ENCODE measurements at places on chromosomes 4 and X.

- no peak for DNase-seq
Measured at GRCh38 chr4:163447481-163447880, 26.1 kb downstream of the TKTL2 start.

GRCh38 chr4:1952719-1953118, 56.1 kb downstream of the NELFA start:
- DNase-seq = no peak

DNA sequence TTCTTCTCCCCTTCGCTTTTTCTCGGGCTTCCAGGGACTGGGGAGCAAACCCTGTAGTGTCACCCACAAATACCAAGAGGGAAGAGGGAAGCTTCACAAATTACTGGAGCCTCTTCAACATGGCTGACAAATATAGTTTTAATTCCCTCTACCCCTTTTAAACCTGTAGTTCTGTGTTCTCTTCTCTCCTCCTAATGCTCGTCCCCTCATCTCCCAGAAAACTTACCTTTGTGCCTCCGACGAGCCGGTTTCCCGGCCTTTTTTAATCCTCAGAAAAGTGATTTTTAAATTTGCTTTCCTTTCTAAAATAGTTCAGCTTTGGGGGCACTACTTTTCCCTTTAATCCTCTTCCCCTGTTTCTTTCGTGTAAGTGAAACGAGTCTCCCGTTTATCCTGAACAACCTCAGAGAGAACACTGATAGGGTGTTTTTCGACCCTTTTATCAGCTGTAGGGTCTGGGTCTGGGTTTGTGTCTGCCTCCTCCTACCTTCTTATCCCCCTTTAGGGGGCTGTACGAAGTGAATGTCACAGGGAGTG, 408 bp downstream of the TET2 start:
- peak; percentile 34 for DNase-seq

DNA sequence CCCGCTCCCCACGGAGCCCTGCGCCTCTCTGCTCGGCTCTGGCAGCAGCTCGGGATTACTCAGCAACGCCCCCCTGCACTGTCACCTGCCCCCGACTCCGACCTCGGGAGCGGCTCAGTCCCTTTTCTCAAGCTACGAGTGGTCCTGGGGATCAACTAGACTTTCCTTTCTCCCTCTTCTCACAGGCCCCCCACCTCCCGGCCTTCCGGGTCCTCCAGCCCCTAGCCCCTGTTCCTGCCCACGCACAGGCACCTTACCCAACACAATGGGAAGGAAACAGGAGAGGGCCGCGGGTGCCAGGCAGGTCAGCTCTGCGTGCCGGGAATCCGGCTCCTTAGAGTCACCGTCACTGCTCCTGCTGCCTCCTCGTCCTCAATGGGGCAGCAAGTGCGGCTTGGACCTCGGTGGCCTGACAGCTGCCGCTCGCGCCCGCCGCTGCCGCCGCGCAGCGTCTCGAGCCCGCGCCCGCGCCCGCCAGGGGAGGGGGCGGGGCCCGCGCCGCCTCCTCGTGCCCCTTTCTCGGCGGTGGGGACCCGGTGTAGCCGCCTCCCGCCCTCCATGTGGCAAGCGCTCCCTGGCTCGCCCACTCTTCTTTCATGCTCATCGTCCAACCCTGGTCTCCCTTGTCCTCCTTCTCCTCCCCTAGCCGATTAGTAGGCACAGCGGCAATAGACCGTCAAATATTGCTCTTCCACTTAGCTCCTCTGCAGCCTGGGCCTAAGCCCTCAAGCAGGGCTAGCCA, at the start of gene RAB9B:
Gene RAB9B, minus strand, starts transcription at position 455 of the 742 bp plus-strand sequence. CDS start 6,473 bp downstream, outside the sequence.
- peak; percentile 88 for DNase-seq

DNA sequence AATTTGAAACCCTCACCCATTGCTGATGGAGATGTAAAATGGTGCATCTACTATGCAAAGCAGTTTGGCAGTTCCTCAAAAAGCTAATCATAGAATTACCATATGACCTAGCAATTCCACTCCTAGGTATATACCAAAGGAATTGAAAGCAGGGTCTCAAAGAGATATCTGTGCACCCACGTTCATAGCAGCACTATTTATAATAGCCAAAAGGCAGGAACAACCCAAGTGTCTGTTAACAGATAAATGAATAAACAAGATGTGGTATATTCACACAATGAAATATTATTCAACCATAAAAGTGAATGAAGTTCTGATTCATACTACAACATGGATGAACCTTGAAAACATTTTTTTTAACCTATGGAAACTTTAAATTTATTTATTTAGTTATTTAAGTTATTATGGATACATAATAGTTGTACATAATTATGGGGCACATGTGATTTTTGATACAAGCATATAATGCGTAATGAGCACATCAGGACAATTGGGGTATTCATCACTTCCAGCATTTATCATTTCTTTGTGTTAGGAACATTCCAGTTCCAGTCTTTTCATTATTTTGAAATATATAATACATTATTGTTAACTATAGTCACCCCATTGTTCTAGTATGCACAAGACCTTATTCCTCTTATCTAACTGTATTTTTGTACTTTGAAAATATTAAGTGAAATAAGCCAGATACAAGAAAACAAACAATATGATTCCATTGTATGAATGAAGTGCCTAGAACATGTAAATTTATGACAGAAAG, 205.6 kb upstream of the CNKSR2 start:
- no peak for DNase-seq

DNA sequence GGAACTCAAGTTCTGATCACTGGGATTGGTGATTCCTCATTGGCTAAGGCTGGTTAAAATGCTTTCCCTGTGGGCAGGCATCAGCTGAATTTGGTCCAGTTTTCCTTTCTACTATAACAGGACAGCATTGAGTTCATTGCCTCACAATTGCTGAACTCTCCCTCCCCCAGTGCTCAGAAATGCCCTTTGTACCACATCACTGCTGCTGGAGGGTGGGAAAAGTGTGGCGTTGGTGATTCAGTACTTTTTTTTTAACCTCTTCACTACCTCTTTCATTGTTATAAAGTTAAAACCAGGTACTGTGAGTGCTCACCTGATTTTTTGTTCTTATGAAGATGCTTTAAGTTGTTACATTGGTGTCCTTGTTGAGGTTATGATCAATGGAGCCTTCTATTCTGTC, 69.3 kb upstream of the IL2 start:
- DNase-seq = no peak

DNA sequence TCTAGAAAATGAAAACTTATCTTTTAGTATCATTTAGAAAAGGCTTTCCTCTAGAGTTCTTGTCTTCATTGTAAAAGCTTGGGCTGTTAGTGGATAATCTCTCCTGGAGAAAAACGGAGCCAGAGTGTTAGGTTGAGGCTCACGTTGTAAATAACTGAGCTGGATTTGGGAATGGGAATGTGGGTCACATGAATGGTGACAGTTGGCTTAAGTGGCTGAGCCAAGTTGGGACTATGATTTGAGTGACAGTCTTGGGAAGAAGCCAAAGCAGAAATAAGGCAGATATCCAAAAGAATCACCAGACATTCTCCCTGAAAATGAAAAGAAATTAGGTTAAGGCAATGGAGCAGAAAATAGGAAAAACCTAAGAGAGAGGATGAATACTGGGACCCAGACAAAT, 33.6 kb upstream of the PDGFC start:
- no peak for DNase-seq

- DNase-seq = peak; percentile 36
Measured at GRCh38 chrX:47854474-47854873, 17.8 kb downstream of the ZNF81 start.

- no peak for DNase-seq
Measured at GRCh38 chrX:11672213-11672612, 6.5 kb upstream of the ARHGAP6 start.

GRCh38 chr4:142615324-142615665, 230.8 kb downstream of the INPP4B start:
- DNase-seq = no peak

Measured in DMS53 (cell line).